ENCODE measurements at places on chromosomes 7 and 10.

DNA sequence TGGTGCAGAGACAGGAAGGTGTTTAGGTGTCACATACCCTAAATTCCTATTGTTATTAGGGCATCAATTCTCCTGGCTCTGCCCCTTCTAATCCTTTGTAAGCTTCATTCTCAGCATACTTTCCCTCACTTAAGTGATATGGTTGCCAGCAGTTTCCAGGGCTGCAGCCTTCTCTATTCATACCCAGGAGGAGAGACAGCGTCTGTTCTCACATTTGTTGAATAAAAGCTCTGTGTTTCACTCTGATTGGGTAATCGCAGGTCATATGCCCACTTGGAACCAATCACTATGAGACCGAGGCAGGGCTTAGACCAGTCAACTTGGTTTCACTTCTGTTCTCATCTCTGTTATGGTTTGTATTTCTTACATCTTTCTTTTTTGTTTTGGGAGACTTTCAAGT lies 109.6 kb upstream of the MTPN start:
- H3K27me3 ChIP-seq = no peaks in the 10 kb centered on the region
- H3K27ac ChIP-seq = no peak overlapping the region
- peak overlapping the region; percentile 42 for H3K4me3 ChIP-seq

- H3K36me3 ChIP-seq = no peaks in the 10 kb centered on the region
- DNase-seq = no peak
- H3K27me3 ChIP-seq = no peaks in the 10 kb centered on the region
These were observed 554.7 kb downstream of the SORCS3 start for GRCh38 chr10:105195831-105196230.

GRCh38 chr10:113626809-113627355 lies 37.0 kb downstream of the NRAP start:
- no peak overlapping the region for H3K4me3 ChIP-seq
- H3K27me3 ChIP-seq = no peaks in the 10 kb centered on the region
- DNase-seq = no peak
- H3K27ac ChIP-seq = peak overlapping the region; percentile 76
- H3K36me3 ChIP-seq = peaks cover 70% of the 10 kb centered on the region

GRCh38 chr10:46247808-46248569 lies 38.8 kb upstream of the ANTXRL start:
- no peak overlapping the region for H3K4me3 ChIP-seq
- no peak overlapping the region for H3K27ac ChIP-seq
- no peaks in the 10 kb centered on the region for H3K27me3 ChIP-seq
- no peaks in the 10 kb centered on the region for H3K4me1 ChIP-seq
- DNase-seq = peak; percentile 57
- H3K36me3 ChIP-seq = no peaks in the 10 kb centered on the region

DNA sequence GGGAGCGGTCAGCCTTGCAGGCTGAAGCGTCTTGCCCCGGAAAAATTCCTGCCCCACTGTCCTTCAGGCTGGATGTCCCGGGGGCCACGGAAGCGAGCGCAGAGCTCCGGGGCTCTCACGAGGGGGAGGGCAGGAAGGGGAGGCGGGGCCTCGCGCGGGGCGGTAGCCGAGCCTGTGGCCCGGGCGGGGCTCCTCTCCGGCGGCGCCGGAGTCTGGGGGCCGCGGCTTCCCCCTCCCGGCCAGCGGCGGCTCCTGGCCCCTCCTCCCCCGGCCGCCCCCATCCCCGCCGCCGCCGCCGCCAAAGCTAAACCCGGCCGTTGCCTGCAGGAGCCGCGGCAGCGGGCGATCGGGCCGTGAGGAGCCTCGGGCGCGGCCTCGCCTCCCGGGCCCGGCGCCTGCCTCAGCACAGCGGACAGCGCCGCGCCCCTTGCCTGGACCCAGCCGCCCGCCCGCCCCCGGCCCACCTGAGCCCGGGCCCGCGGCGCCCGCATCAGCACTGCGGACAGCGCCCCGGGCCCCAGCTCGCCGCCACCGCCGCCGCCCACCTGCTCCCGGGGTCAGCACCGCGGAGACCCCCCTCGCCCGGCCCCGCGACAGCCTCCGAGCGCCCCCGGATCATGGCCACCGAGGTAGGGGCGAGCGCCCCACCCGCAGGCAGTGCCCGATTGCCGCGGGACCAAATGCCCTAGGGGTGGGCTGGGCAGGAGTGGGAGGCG lies at the start of gene GOLGA7B:
GOLGA7B (plus strand) TSS at position 157 of the 716 bp plus-strand sequence; CDS start at position 618, 461 bp downstream.
- no peak within 1 kb of the TSS for H3K27ac ChIP-seq
- no peaks in the 10 kb centered on the region for H3K27me3 ChIP-seq
- H3K4me1 ChIP-seq = peaks cover 14% of the 10 kb centered on the region
- no peak for DNase-seq
- H3K4me3 ChIP-seq = peak within 1 kb of the TSS; percentile 36
- no peaks in the 10 kb centered on the region for H3K36me3 ChIP-seq

DNA sequence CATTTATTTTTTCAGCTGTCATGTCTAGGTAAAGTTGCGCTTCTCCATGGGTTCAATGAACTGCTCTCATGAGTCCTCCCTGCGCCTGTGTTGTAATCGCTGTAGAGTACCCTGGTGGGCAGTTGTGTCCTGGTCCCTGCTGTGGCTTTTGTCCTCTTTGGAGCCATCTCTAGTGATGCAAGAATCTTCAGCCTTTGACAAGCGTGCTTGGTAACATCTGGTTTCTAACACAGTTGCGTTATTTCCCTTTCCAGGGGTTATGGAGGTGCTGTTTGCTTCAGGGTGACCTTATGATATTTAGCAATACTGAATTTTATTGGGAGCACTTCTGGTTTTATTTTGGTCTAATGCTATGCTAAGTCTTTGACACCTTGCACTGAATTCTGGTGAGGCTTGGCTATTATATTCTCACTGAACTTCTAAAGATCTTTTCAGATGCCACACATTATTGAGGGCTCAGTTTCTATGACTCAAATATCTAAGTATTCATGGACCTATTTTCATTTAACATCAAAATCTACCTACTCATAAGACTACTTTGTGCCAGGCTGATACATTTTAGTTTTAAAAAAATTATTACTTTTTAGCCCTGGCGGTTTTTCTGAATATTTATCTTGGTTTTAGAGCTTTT lies 88.6 kb downstream of the FANK1 start:
- H3K27ac ChIP-seq = no peak overlapping the region
- H3K4me3 ChIP-seq = no peak overlapping the region
- no peaks in the 10 kb centered on the region for H3K27me3 ChIP-seq
- no peak for DNase-seq

DNA sequence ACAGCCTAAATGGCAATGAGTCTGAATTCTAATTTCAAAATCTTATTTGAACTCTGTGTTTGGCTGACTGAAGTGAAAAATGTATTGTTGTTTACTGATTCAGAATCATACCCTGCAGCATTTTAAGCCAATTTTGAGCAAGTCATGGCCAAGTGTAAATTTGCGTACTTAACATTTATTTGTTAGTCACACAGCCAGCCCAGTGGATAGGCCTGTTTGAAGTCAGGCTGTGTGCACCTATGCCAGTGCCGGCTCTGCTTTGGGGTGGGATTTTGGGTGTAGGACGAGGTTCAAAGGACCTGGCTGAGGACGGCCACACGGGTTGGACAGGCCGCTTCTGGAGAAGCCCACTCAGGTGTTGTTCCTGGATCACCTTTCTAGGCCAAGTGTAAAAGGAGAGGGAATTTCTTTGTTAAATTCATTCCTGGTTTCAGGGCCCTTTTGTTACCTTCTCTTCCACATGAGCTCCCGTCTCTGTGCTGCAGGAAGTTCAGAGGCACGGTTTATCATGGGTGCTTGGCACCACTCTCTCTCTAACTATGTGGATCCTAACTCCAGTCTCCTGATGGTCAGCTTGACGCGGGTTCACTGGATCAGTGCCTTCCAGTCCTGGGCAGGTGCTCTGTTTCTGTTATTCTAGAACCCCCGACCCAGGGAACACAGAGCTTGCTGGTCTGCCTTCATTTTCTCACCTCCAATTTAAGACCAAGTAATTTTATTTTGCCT lies 84.7 kb downstream of the CCNY start:
- H3K36me3 ChIP-seq = no peaks in the 10 kb centered on the region
- H3K27ac ChIP-seq = peak overlapping the region; percentile 75
- no peak overlapping the region for H3K4me3 ChIP-seq

- no peaks in the 10 kb centered on the region for H3K27me3 ChIP-seq
- DNase-seq = no peak
- H3K4me1 ChIP-seq = no peaks in the 10 kb centered on the region
These were observed 1340.9 kb downstream of the XPNPEP1 start for GRCh38 chr10:108582387-108582786.

- no peaks in the 10 kb centered on the region for H3K27me3 ChIP-seq
- no peaks in the 10 kb centered on the region for H3K4me1 ChIP-seq
- H3K36me3 ChIP-seq = no peaks in the 10 kb centered on the region
These were observed 148.1 kb downstream of the ITGA8 start for GRCh38 chr10:15571575-15571974.

DNA sequence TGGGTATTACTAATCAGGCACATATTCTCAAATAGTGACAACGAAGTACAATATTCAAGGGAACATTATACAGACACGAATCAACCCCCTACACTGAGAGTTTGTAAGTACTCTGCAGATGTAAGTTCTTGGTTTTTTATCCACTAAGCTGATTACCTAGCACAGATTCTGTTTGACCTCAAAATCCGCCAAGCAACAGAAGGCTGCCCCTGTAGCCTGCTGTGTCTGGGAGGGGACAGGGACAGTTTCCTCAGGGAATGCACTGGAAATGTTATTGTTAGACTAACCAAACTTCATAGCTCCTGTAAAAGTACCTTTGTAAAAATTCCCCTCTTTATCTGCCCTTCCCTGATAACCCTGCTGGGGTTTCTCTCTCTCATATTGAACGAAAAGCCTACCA lies 45.2 kb upstream of the ZRANB1 start:
- H3K4me1 ChIP-seq = no peaks in the 10 kb centered on the region
- H3K27ac ChIP-seq = no peak overlapping the region
- no peak for DNase-seq
- H3K27me3 ChIP-seq = no peaks in the 10 kb centered on the region

GRCh38 chr7:70935854-70936253 lies 196.1 kb upstream of the GALNT17 start:
- H3K36me3 ChIP-seq = no peaks in the 10 kb centered on the region
- H3K4me3 ChIP-seq = no peak overlapping the region
- H3K27me3 ChIP-seq = no peaks in the 10 kb centered on the region
- peak; percentile 32 for DNase-seq
- H3K4me1 ChIP-seq = no peaks in the 10 kb centered on the region

DNA sequence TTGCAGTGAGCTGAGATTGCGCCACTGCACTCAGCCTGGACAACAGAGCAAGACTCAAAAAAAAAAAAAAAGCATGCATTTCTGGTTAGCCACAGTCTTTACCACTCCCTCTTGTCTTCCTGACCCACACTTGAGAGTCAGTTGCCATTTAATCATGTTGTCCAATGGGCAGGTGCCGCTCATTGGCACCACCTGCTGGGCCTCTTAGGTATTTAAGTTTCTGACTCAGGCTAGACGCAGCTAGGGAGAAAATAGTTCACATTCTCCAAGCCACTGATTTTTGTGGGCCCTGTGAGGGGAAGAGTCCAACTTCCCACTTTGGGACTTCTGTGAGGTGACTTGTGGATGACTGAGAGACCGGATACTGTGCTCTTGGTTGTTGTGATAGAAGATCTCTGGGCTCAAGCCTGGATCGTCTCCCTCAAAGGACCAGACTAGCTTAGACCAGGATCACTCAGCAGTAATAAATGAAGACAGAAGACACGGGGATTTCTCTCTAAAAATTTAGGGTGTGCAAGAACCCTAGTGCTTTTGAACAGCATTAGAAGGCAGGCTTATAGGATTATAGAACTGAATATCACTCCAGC lies 26.8 kb upstream of the SORCS3 start:
- no peak overlapping the region for H3K27ac ChIP-seq
- no peaks in the 10 kb centered on the region for H3K27me3 ChIP-seq
- H3K36me3 ChIP-seq = no peaks in the 10 kb centered on the region
- DNase-seq = no peak

DNA sequence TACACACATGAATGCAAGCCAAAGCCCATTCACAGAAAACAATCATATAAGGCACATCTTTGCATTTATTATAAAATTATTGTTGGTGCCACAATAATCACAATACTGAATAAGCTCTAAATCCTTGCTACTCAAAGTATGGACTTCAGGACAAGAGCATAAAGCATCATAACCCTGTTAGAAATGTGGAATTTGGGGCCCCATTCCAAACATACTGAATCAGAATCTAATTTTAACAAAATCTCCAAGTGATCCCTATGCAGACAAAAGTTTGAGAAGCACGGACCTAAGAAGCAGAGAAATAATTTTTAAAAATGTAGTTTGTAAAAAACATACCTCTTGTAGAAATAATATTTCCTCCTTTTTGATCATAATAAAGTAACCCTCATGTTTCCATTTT lies 199.2 kb downstream of the IMMP2L start:
- no peaks in the 10 kb centered on the region for H3K4me1 ChIP-seq
- no peak for DNase-seq
- no peak overlapping the region for H3K4me3 ChIP-seq
- no peaks in the 10 kb centered on the region for H3K36me3 ChIP-seq
- no peak overlapping the region for H3K27ac ChIP-seq

DNA sequence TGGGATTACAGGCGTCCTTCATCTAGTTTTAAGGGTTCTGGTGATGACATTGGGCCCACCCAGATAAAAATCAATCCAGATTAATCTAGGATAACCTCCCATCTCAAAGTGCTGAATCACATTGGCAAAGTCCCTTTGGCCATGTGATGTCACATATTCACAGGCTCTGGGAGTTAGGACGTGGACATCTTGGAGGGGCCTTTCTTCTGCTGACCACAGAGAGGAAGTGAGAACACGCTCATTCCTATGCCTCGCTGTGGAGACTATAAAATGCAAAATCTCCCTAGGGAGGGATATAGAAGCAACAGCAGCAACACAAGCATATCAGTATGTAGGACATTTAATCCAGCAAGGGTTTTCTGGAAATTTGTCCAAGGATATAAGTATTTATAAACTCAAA lies 266.0 kb upstream of the PITRM1 start:
- no peak for DNase-seq
- no peaks in the 10 kb centered on the region for H3K4me1 ChIP-seq
- no peaks in the 10 kb centered on the region for H3K27me3 ChIP-seq
- no peak overlapping the region for H3K4me3 ChIP-seq
- H3K36me3 ChIP-seq = no peaks in the 10 kb centered on the region
- no peak overlapping the region for H3K27ac ChIP-seq

DNA sequence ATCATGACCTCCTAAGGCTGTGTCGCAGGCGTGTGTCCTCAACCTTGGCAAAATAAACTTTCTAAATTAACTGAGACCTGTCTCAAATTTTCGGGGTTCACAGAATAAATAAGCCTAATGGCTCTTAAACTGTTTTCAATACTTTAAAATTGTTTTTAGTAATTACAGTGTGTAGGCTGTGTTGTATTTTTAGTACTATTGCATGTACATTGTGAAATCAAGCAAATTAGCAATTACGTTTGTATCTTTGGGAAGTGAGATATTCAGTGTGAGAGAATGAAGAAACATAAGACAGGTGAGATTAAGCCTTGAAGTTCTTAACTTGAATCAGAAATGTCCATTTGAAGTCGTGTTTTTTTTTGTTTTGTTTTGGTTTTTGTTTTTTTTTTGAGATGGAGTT lies 4.8 kb upstream of the AKR1B10 start:
- no peak overlapping the region for H3K27ac ChIP-seq
- no peaks in the 10 kb centered on the region for H3K36me3 ChIP-seq
- H3K4me3 ChIP-seq = no peak overlapping the region
- H3K27me3 ChIP-seq = no peaks in the 10 kb centered on the region
- H3K4me1 ChIP-seq = no peaks in the 10 kb centered on the region
